Transverse colon (tissue), 4 donors: ENCODE measurements at places on chromosomes 7 and 10. TPM values are rescaled to one million over a fixed set of nuclear protein-coding genes. Genes with fewer than 3 reads are reported as not detected.

- H3K36me3 ChIP-seq = no peaks in the 10 kb centered on the region
- DNase-seq = no peak
- H3K27me3 ChIP-seq = no peaks in the 10 kb centered on the region
- H3K27ac ChIP-seq = no peak overlapping the region
- no peaks in the 10 kb centered on the region for H3K4me1 ChIP-seq
These were observed 77.8 kb downstream of the TEX36 start for GRCh38 chr10:125605167-125605566.

DNA sequence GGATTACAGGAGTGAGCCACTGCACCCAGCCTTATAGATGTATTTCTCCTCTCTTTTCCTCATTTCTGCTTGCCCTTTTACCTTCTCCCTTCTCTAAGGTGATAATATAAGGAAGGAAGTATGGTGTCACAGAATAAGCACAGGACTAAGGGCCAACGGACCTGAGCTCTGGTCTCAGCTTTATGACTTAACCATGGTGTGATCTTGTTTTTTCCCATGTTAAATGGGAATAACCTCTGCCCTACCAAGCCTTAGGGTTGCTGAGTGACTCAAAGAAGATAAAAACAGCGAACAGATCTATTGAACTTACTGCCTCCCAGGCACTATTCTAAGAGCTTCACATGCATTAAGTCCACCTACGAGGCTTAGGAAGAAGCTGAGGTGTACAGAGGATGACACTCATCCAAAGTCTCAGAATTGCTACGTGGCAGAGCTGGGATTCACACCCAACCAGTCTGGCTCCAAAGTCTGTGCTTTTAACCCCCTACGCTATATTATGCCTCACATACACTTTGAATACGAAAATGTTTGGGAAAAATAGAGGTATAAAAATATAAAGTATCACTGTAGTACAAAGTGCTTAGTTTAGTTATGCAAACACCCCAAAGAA is 5.6 kb downstream of the UROS start:
- H3K27me3 ChIP-seq = no peaks in the 10 kb centered on the region
- peaks cover 6% of the 10 kb centered on the region for H3K36me3 ChIP-seq
- peaks cover 6% of the 10 kb centered on the region for H3K4me1 ChIP-seq

- H3K36me3 ChIP-seq = no peaks in the 10 kb centered on the region
- DNase-seq = peak; percentile 81
- peak overlapping the region; percentile 95 for H3K27ac ChIP-seq
These were observed 585 bp upstream of the POP7 start for GRCh38 chr7:100705320-100705752.

- no peaks in the 10 kb centered on the region for H3K4me1 ChIP-seq
- H3K27me3 ChIP-seq = no peaks in the 10 kb centered on the region
- no peak overlapping the region for H3K4me3 ChIP-seq
- no peak for DNase-seq
These were observed 39.6 kb upstream of the ATP6V0A4 start for GRCh38 chr7:138837627-138838026.

- no peak overlapping the region for H3K27ac ChIP-seq
- H3K4me3 ChIP-seq = no peak overlapping the region
- H3K4me1 ChIP-seq = no peaks in the 10 kb centered on the region
- no peaks in the 10 kb centered on the region for H3K36me3 ChIP-seq
- DNase-seq = no peak
These were observed 9.6 kb downstream of the UBTD1 start for GRCh38 chr10:97508342-97508741.

DNA sequence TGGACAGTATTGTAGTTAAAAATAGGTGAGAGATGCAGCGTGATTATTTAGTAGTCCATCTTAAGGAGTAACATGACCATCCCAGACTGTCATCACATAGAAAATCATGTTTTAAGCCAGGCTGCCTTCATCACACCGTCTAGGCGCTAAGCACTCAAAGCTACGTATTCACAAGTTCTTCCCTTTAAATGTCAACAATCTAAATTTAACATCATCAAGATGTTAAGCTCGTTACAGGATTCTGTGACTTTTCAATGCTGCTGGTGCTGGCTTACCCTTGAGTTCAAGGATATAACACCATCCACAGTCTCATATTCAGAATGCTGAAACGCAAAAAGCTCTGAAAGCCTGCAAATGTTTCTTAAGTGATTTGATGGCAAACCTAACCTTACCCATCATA is 109.5 kb upstream of the CDCA7L start:
- no peaks in the 10 kb centered on the region for H3K36me3 ChIP-seq
- H3K4me3 ChIP-seq = no peak overlapping the region
- no peaks in the 10 kb centered on the region for H3K4me1 ChIP-seq
- no peaks in the 10 kb centered on the region for H3K27me3 ChIP-seq

GRCh38 chr10:12635127-12635541 is 285.8 kb downstream of the CAMK1D start:
- no peaks in the 10 kb centered on the region for H3K27me3 ChIP-seq
- DNase-seq = no peak
- no peaks in the 10 kb centered on the region for H3K36me3 ChIP-seq
- H3K4me1 ChIP-seq = peaks cover 46% of the 10 kb centered on the region

DNA sequence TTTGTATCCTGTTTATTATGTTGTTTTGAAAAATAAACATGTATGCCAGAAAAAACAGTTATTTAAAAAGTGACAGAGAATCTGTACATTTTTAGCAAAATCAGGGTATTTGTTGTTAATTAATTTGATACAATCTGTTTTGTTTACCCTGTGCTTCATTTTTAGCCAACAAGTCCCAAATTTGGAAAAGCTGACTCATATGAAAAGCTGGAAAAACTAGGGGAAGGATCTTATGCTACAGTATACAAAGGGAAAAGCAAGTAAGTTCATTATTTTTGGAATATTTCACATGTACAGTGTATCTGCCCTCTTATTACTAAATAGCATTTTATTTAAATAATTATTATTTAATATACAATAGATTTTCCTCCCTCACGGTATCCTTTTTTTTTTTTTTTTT is 151.4 kb downstream of the CDK14 start:
- no peak for DNase-seq
- H3K27me3 ChIP-seq = no peaks in the 10 kb centered on the region
- no peaks in the 10 kb centered on the region for H3K36me3 ChIP-seq
- no peak overlapping the region for H3K27ac ChIP-seq
- H3K4me1 ChIP-seq = no peaks in the 10 kb centered on the region

DNA sequence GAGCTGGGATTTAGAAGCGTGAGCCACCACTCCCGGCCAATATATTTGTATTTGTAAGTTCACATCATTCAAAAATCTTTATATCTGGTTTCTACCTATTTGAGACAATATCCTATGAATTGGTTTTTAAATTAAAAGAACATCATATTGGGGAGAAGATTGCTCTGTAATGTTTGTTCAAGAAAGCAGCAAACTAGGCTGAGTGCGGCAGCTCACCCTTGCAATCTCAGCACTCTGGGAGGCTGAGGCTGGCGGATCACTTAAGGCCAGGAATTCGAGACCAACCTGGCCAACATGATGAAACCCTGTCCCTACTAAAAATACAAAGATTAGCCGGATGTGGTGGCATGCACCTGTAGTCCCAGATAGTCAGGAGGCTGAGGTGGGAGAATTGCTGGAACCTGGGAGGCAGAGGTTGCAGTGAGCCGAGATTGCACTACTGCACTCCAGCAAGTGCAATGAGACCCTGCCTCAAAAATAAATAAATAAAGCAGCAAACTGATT is 9.4 kb downstream of the NIPSNAP2 start:
- DNase-seq = no peak
- no peak overlapping the region for H3K4me3 ChIP-seq
- H3K27me3 ChIP-seq = no peaks in the 10 kb centered on the region

GRCh38 chr10:93656155-93656554 is 43.8 kb downstream of the PDE6C start:
- no peaks in the 10 kb centered on the region for H3K27me3 ChIP-seq
- H3K4me3 ChIP-seq = no peak overlapping the region
- H3K36me3 ChIP-seq = no peaks in the 10 kb centered on the region
- H3K4me1 ChIP-seq = no peaks in the 10 kb centered on the region
- no peak for DNase-seq
- no peak overlapping the region for H3K27ac ChIP-seq

DNA sequence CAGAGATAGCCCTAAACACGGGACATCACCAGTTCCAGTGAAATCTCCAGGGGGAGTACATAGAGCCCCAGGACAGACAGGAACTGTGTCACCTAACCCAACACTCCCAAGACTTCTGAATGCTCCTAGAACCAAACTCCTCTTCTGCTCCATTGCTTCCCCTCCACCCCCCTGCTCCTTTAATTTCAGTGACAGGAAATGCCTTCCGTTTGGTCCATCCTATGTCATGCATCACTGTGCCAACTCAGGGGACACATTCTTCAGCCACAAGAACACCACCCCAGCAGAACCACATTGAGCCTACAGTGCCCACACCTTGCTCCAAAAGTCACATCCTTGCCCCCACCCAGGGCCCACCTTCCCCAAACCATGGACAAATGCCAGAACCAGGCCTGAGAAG is 100.5 kb downstream of the KCNMA1 start:
- no peaks in the 10 kb centered on the region for H3K27me3 ChIP-seq
- H3K4me1 ChIP-seq = peaks cover 26% of the 10 kb centered on the region
- no peaks in the 10 kb centered on the region for H3K36me3 ChIP-seq
- no peak for DNase-seq
- H3K4me3 ChIP-seq = no peak overlapping the region
- H3K27ac ChIP-seq = peak overlapping the region; percentile 8

DNA sequence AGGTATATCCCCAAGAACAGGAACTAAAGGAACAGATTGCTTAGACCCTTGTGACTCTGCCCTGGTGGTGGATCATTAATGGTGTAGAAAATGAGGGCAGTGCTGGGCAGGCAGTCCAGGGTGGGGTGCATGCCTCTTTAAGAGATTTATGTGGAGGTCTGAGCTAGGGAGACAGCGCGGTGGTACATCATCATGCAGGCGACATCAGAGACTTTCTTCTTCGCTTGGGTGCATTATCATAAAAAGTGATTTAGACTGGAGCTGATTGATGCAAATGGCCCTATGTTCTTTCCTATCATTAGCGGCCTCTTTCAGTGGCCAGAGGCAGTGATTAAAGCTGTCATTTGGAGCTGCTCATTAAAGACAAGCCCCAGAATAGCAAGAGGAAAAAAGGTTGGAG is 519.1 kb upstream of the GALNT17 start:
- H3K36me3 ChIP-seq = no peaks in the 10 kb centered on the region
- no peaks in the 10 kb centered on the region for H3K27me3 ChIP-seq
- no peak overlapping the region for H3K4me3 ChIP-seq
- no peak for DNase-seq
- no peak overlapping the region for H3K27ac ChIP-seq

DNA sequence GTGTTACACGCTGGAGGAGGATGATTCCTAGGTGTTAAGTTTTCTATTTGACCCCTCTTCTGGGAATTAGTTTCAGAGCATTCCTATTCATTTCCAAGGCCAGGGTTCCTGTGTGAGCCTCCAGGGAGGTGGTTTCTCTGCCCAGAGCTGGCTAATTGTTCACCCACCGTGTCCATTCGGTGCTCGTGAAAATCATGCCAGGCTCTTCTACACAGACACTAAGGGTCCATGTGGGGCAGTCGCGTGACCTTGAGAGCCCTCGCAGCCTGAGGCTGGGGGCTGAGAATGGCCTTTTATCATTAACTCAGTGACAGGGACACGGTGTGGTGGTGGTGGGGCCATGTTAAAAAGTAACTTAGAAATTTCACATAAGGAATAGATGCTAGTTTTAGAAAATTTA is 83.7 kb downstream of the EMX2 start:
- H3K27ac ChIP-seq = no peak overlapping the region
- DNase-seq = no peak
- no peaks in the 10 kb centered on the region for H3K36me3 ChIP-seq
- no peaks in the 10 kb centered on the region for H3K27me3 ChIP-seq
- no peak overlapping the region for H3K4me3 ChIP-seq

DNA sequence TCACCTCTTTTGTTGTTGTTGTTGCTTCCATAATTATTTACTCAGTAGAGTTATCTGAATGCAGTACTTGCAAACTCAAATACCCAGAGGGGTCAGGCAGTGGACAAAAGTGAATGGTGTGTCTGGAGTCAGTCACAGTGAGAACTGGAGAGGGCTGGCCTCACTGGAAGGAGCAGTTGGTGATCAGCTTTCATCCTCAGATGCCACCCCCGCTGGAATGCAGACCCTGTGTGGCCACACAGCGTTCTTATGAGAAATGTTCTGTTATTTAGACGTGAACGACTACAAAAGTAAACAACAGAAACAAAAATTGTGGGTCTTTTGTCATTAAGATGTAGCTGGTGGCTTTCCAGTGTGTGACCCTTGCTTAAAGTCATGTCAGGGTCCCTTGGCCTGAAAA is 29.6 kb upstream of the VPS41 start:
- H3K36me3 ChIP-seq = no peaks in the 10 kb centered on the region
- no peak overlapping the region for H3K27ac ChIP-seq
- no peak overlapping the region for H3K4me3 ChIP-seq
- H3K4me1 ChIP-seq = no peaks in the 10 kb centered on the region
- no peaks in the 10 kb centered on the region for H3K27me3 ChIP-seq
- DNase-seq = no peak

GRCh38 chr10:76210211-76210610 is 778.8 kb downstream of the LRMDA start:
- H3K4me1 ChIP-seq = no peaks in the 10 kb centered on the region
- H3K27me3 ChIP-seq = no peaks in the 10 kb centered on the region
- no peak overlapping the region for H3K4me3 ChIP-seq
- no peak for DNase-seq
- H3K36me3 ChIP-seq = no peaks in the 10 kb centered on the region

The ZMIZ1 gene
- total RNA-seq = 68.0 TPM

The MINDY4 gene
- total RNA-seq = 7.9 TPM

The RNF133 gene
- total RNA-seq = not detected

The CRHR2 gene
- total RNA-seq = not detected

The NUTM2A gene
- total RNA-seq = 2.7 TPM

The RBP4 gene
- total RNA-seq = 3.8 TPM
